Stimulated activated CD4-positive, alpha-beta T cell treated with anti-CD3 and anti-CD28 coated beads, Interleukin-15, amount 100 ng/mL, for 1 hour (primary cell): ENCODE measurements at places on chromosomes 4 and X.

- DNase-seq = no peak
These were observed 73.5 kb downstream of the WDR19 start for GRCh38 chr4:39255871-39256270.

- DNase-seq = no peak
These were observed 55.3 kb downstream of the KLHL4 start for GRCh38 chrX:87572901-87573300.

GRCh38 chr4:172785613-172786012 is 383.0 kb upstream of the GALNT7 start:
- no peak for DNase-seq

DNA sequence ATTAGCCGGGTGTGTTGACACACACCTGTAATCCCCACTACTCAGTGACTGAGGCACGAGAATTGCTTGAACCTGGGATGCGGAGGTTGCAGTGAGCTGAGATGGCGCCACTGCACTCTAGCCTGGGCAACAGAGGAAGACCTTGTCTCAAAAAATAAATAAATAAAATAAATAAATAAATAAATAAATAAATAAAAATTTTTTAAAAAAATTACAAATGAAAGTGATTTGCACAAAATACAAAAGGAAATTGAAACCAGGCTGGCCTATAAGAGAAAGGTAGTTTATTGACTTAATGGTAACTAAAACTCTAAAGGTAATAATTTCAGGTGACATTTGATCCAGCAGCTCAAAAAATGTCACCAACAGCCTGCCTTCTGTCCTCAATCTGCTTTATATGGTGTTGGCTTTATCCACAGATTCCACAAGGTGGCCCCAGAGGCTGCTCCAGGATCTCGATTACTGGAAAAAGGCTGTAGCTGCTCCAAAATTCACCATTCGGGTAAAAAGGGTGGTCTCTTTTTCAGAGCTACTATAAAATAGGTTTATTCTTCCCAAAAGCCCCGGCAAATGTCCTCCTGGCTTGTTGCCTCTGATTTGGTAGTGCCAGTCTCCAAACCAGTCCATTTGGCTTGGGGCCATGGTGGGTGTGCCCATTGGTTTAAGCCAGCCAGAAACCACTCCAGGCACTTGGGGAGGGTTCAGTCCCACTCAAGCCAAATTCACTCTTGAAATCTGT is 61.4 kb upstream of the TRIM2 start:
- peak; percentile 23 for DNase-seq

- no peak for DNase-seq
These were observed 8.2 kb downstream of the STX18 start for GRCh38 chr4:4533461-4534169.

DNA sequence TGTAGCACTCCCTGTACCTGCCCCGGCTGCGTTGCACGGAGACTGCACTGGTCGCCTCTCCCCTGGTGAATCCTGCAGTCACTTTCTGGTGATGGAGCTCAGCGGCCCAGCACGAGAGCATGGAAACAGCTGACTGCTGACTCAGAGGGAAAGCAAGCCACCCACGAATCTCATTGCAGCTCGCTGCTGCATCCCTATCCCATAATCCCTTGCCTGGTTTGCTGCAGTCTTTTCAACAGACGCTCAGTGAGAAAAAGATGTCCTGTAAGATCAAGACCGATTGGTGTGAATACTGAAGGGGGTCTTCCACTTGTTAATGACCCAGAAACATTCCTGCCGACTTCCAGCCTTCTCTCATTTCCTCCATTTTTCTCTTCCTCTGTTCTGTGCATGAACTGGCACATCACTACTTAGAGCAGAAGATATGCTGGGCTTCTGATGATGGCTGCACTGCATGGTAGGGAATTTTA is 52.9 kb downstream of the TRIM2 start:
- DNase-seq = peak; percentile 7

DNA sequence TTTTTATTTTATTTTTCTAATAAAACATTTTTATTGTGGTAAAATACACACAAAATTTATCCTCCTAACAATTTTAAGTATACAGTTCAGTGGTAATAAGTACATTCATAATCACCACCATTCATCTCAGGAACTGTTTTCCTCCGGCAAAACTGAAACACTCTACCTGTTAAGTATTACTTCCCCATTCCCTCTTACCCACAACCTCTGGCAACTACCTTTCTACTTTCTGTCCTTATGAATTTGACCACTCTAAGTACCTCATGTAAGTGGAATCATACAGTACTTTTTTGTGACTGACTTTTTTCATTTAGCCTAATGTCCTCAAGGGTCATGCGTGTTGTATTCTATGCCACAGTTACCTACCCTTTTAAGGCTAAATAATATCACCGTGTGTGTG is 21.1 kb upstream of the HSFX4 start:
- no peak for DNase-seq

DNA sequence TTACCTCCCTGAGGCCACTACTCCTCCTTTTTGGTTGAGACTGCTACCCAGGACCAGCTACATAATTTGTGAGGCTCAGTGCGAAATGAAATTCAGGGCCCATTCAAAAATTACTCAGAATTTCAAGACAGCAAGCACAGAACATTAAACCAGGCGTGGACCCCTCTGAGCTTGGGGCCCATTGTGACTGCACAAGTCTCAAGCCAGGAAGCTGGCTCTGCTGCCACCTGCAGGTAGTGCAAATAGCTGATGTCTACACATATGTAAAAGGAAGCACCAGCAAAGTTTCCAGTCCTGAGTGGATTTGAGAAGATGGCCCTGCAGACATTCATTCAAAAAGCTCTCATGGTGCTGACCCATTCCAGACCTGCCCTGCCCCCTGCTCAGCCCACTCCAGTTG is 213.4 kb upstream of the LNX1 start:
- no peak for DNase-seq
